ENCODE measurements at places on chromosomes 2 and 18. TPM values are rescaled to one million over a fixed set of nuclear protein-coding genes. Genes with fewer than 3 reads are reported as not detected.

Gene ELOA2
- not detected for total RNA-seq

Gene SLC5A7
- total RNA-seq: not detected

Gene UGT1A9
- total RNA-seq: 21.4 TPM

Gene ITGB6
- total RNA-seq: 36.2 TPM

Gene MBD2
- total RNA-seq: 31.3 TPM

Gene ASAP2
- total RNA-seq: 36.9 TPM

Gene ICA1L
- 1.9 TPM for total RNA-seq

Gene SERPINB13
- 9.2 TPM for total RNA-seq

Gene CCL20
- 158 TPM for total RNA-seq

Gene IL36B
- total RNA-seq: not detected

Gene MC4R
- total RNA-seq: not detected

Gene STARD6
- total RNA-seq: not detected

Gene CTNNA2
- not detected for total RNA-seq
